ENCODE measurements at places on chromosomes 2 and 18.

- no peak for DNase-seq
These were observed 110.9 kb downstream of the STRN start for GRCh38 chr2:36855429-36855828.

DNA sequence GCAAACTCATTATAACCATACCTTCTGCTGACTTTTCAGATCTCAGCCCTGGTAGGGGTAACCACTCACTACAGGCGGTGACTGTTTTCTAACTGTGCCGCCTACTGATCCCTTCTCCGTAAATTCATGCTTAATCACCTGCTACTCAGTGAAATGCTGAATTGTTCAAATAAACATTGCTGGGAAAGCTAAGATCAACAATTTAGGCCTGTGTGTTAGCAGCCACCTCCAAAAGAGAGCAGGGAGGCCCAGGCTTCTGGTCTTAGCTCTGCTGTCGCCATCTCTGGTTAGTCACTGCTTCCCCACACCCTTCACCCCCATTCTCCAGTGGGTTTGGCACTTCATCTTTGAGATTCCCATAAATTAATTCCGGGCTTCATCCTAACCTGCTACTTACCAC lies 21.8 kb upstream of the NT5C1B start:
- DNase-seq, result no peak

DNA sequence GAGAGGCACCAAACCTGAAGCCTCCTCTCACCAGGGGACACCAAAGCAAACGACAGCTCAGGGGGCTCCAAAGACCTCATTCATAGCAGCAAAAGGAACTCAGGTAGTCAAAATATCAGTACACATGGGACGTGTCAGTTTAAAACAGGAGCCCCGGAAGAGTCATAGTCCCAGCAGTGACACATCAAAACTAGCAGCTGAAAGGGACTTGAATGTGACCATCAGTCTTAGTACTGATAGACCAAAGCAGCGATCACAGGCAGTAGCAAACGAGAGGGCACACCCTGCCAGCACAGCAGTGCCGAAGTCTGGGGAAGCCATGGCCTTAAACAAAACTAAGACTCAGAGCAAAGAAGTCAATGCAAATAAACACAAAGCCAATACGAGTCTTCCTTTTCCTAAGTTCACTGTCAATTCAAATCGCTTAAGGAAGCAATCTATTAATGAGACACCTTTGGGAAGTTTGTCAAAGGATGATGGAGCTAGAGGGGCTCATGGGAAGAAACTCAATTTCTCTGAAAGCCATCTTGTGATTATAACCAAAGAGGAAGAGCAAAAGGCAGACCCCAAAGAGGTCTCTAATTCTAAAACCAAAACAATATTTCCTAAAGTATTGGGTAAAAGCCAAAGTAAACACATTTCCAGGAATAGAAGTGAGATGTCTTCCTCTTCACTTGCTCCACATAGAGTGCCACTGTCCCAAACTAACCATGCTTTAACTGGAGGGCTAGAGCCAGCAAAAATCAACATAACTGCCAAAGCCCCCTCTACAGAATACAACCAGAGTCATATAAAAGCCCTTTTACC lies 1.2 kb downstream of the GALNT5 start:
- DNase-seq, result no peak

GRCh38 chr2:182887093-182887492 lies 20.7 kb upstream of the FRZB start:
- DNase-seq, result no peak

GRCh38 chr2:85663594-85664565 lies 4.1 kb downstream of the SFTPB start:
- no peak for DNase-seq

- no peak for DNase-seq
These were observed 47.2 kb upstream of the CDC42EP3 start for GRCh38 chr2:37718515-37719161.

DNA sequence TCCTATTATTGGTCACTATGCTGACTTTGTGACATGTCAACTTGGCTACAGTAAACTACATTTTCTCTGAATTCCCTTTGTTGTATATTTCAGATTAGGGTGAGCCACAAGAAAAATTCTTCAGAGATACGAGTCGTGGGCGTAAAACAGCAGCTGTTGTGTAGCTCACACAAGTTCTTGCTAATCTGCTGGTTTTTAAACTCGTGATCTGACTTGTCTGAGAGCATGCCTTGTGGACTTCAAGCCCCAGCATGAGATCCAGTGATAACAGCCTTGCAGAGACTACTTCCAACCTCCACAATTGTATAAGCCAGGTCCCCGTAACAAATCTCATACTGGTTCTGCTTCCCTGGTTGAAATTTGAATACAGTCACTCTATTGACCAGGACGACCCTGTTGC lies 259.8 kb upstream of the LYPD1 start:
- no peak for DNase-seq

DNA sequence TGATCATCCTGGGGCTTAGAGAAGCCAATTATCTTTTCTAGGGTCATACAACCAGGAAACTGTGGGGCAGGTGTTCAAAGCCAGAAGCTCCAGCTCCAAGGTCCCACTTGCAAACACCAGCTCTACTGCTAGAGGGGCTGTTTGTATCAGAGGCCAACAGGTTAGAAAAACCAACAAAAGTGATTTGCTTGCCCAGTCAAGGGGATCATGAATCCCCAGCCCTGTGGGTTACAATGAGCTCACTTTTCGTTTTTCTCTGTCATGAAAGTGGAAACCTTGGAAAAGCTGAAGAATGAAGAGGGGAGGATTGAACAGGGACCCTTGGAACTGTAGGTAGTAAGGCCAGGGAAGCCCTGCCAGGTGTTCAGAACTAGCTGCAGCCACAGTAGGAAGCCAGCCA lies 119.2 kb downstream of the SPP2 start:
- no peak for DNase-seq

DNA sequence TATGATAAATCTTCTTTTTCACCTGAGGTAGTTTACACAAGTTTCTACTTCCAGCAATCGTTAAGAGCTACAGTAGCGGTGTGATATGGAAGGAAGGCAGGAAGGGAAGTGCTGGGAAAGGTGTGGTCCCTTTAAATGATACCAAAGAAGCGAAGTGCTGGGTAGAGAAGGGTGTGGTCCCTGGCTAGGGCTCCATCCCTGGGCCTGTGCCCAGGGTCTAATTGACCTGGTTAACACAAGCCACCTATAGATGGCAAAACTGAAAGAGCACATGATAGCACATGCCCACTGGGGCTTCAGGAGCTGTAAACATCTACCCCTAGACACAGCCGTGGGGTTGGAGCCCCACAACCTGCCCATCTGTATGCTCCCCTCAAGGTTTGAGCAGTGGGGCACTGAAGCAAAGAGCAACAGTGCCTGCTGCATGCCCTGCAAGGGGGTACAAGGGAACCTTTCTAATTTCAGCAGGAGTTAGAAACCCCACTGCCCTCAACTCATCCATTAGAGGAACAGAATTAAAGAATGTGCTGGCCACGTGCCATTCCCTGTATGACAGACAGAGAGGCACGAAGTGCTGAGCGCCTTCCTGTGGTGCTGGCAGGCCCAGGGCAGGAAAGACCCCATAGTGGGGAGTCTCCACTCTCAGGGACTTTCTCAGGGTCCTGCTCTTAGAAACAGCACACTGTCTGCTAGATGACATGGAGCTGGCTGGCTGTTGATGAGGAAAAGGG lies 153.1 kb upstream of the LMAN1 start:
- DNase-seq, result no peak

- DNase-seq, result no peak
These were observed 261.5 kb upstream of the TANK start for GRCh38 chr2:160898581-160899307.

DNA sequence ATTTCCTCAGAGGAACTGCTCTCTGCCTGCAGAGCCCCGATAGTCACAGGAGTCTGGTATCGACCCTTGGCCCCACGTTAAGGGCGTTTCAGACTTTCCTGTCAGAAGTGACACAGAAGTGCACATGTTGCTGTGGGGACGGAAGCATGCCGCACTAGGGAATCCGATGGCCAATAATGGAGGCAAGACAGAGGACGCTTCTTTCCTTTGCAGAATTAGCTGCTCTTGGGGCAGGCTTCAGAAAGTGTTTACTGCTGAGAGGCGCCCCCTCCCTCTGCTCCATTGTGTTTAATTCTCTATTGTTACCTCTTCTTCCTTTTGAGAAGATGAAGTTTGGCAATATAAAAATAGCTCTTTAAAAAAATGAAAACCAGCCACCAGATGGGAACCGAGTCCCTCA lies 118.6 kb upstream of the EML6 start:
- DNase-seq, result no peak

GRCh38 chr18:62935994-62936393 lies 220.7 kb downstream of the PHLPP1 start:
- no peak for DNase-seq

DNA sequence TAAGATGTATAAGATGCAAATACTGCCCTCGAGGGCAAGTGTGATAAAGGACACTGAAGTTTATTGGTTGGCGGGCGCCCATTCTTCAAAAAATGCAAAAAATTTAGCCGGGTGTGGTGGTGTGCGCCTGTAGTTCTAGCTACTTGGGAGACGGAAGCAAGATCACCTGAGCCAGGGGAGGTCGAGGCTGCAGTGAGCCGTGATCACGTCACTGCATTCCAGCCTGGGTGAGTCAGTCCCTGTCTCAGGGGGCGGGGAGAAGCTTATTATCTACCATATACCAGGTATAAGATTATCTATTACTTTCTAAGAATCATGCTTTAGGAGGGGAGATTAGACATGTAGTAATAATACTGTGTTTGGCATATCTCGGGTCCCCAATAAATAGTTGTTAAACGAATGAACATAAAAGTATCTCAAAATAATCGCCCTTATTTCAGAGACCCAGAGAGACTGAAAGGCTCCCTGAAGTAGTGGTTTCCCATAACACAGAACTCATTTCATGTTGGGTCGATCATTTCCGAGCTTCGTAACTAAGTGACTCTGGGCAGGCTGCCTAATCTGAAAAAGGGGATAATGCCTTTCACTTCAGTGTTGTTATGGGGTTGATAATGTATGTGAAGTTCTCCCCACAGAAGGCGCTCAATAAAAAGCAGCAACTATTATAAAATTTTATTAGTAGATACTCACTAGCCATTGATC lies 1.2 kb upstream of the SELENOI start:
- DNase-seq, result no peak

DNA sequence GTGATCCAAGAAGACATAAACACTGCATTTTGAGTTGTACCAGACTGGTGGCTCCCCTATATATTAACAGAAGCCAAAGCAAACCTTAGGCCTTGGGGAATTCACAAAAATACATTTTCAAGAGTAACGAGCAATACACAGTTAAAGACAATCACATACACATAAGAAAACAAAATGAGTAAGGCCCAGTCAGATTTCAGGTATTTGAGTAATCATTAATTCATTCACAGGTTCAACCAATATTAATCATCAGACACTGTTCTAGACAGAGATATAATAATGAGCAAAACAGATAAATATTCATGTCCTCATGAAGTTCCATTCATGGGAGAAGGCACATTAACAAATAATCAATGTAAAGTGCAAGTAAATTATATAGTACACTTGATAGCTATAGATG lies 9.6 kb downstream of the STPG4 start:
- DNase-seq, result no peak

DNA sequence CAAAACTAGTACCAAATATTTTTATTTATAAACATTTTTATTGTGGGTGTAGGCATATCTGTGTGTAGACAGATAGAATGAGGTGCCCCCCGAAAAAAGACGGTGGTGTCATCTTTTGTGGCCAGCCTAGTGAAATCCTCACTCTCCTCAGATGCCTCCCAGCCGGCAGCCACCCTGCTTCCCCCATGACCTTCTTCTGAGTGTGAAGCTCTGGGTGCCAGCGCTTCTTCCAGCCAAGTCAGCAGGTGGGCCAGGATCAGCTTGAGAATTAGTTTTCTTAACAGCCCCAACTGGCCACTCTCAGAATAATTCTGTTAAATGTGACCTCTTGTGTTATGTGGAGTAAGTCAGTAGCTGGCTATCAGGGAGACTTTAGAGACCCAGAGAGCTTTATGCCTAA lies 229.6 kb upstream of the FOSL2 start:
- DNase-seq, result no peak

GRCh38 chr18:1392046-1392445 lies 487.4 kb downstream of the ADCYAP1 start:
- DNase-seq, result no peak

DNA sequence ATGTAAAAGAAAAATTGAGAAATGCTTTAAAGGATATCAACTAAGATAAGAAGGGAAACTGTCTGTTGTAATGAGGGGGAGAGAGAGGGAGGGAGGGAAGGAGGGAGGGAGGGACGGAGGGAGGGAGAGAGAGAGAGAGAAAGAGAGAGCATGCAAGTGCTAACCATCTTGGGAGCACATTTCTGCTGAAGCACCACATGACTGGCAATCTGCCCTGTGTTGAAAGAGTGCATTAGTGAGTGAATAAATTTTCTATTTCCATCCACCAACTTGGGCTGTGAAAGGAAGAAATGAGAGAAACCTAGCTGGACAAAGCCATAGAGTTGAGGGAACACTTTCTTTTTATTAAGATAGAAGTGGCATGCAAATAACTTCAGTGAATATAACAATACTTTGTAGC lies 110.7 kb downstream of the TMX3 start:
- DNase-seq, result no peak

DNA sequence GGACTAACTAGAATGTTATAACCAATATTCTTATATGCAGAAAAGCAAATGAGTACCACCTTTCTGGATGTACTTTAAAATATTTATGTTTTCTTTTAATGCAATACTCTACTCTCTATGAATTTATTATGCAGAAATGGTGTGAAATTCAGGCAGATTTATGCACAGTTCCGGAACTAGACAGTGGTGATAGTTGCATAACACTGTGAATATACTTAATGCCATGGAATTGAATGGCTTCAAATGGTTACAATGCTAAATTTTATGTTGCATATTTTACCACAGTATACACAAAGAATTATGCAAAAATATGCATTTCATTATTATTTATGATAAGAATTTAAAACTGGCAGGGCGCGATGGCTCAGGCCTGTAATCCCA lies 287.8 kb upstream of the FN1 start:
- DNase-seq, result no peak

DNA sequence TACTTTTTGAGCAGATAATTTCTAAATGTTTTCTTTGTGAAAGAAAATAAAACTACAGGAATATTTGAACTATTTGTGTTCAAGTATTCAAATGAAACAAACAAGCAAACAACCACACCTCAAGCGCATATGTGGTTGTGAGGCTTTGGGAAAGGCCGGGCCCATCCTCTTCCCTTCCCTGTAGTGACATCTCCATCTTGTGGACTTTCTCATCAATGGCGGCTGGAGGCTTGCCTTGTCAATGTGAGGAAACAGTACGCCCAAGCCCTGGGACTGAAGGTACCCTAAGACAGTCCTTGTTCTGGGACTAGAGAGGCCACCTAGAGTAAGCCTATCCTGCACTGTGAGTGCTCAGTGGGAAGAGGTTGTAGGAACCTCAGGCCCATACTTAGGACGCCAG lies 166.8 kb downstream of the TPGS2 start:
- no peak for DNase-seq

DNA sequence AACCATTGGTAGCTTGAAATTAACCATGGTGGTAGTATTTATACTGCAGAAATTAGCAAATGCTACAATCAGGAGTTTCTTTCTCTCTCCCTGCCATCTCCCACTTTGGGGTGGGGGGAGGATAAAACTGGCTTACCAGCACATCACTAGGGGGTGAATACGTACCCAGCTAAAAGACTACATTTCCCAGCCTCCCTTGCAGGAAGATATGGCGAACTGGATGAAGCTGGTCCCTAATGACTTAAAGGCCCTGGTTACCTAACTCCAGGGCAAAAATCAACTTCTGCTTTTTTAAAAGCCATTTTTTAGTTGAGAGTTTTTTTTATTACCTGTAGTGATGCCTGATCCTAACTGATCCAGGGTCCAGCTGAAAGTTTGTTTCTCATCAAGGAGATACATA lies 70.3 kb upstream of the RAB12 start:
- no peak for DNase-seq

Measured in activated naive CD4-positive, alpha-beta T cell (primary cell).